ENCODE measurements at places on chromosomes 16 and 17.
A peak's percentile ranks its signal among the peaks of the same experiment; 100 is the strongest.

DNA sequence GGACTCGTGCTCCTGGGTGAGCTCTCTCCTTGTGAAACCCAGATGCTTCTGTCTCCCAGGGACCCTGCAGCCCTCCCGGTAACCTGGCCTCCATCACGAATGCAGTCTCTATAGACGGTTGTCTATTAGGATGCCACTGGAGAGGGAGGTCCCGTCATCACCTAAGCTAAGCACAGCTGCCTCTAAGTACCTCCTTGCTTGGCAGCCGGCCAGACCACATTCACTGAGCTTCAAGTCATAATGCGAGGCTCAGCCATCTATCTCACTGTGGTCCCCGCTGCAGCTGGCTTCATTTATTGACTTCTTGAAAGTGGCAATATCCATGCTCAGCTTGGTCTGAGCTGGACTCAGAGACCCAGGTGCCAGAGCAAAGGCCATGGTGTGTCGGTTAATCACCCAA is 74.5 kb upstream of the HSBP1 start:
- DNase-seq = no peak

DNA sequence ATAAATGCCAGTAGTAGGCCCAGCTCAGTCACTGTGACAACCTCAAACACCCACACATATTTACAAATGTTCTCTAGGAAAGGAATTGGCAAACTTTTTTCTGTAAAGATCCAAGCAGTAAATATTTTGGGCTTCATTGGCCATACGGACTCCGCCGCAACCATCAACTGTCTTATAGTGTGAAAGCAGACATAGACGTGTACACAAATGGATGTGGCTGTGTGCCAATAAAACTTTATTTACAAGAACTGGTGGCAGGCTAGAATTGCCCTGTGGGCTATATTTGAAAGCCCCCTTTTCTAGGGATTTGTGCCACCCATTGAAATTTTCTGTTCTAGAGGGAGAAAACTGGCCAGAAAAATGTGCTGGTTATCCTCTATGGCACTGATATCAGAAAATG is 683.8 kb upstream of the EEF2KMT start:
- no peak for DNase-seq

DNA sequence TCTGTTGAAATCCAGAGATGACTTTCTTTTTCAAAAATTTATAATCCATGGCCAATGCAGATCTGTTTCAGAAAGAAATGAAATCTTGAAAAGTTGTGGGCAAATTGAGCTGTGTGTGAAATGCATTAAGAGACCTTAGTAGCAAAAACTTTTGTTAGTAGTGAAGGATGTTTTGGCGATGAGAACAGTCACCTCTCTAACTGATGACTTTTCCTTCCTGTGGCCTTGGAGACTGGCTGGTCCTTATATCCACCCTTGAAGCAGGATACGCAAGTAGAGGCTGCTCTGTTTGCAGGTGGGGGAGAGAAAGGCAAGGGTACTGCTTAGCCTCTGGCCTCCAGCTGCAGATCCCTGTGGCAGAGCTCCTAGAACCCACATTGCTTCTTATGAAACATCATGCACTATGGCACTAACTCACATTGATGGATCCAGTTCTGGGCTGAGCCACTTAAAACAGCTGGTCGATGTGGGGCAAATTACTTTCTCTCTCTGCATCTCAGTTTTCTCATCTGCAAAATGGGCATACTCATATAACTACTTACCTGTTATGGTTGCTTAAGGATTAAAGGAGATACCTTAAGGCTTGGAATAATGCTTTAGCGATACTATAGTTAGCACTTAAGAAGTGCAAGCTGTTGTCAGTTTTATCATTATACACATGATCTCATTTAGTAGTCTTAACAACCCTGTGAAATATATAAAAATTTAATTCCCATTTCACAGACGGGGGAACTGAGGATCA is 89.3 kb downstream of the SDR42E1 start:
- DNase-seq = no peak

GRCh38 chr17:30292286-30292858 is 628 bp upstream of the BLMH start:
- DNase-seq = no peak

GRCh38 chr16:73529303-73530012 is 481.5 kb upstream of the ZFHX3 start:
- DNase-seq = no peak

DNA sequence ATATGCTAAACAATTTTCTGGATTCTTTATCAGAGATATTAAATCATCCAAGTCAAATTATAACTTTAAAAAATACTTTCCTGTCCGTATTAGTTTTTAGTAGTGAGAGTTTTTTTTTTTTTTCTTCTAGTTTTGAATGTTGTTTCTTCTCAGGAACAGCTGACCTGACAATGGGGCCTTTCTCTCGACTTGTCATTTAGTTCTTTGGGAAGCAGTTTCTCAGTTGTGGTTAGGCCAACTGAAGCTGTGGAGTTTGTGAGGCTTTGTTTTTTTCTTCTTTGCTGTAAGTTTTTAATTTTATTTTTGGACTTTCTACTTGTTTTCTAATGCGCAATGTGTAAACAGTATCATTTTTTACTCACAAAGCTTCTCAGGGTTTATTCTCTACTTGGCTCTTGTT is 140.8 kb downstream of the FTO start:
- DNase-seq = no peak

GRCh38 chr17:21286066-21286770 is 1.7 kb downstream of the MAP2K3 start:
- DNase-seq = peak; percentile 17

- DNase-seq = no peak
These were observed 53.1 kb upstream of the USP7 start for GRCh38 chr16:9016824-9017223.

DNA sequence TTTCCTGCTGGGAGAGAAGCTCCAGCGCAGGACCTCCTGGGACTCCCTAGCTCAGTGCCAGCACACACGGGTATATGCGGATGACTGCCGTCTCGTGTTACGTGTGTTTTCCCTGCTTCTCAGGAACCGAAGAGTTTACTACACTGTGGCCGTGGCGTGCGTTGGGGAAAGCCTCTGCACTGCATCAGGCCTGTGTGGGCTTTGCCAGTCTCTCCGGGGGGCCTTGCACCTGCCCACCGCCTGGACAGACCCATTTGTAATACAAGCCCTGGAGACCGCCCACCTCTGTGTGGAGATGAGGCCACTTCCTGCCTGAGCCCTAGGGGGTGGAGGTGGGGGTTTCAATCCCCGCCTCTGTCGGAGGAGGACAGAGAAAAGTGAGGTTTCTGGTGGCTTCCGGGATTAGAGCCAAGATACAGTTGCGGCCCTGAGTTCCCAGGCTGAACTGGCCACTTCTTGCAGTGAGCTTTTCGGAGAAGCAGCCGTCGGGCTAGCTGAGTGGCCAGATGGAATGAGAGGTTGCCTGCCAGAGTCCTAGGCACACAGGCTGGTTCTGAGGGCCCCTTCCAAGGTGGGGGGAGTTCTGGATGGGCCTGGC is 43.4 kb upstream of the GSE1 start:
- DNase-seq = no peak

Measured in brain (organoid and tissue), 16 donors.